Activated CD4-positive, alpha-beta T cell treated with anti-CD3 and anti-CD28 coated beads, Interleukin-2, amount 50 U/mL, for 24 hours (primary cell): ENCODE measurements at places on chromosomes 16 and 17.

- DNase-seq, result no peak
Observed at GRCh38 chr16:67248073-67248400, 742 bp upstream of the SLC9A5 start.

DNA sequence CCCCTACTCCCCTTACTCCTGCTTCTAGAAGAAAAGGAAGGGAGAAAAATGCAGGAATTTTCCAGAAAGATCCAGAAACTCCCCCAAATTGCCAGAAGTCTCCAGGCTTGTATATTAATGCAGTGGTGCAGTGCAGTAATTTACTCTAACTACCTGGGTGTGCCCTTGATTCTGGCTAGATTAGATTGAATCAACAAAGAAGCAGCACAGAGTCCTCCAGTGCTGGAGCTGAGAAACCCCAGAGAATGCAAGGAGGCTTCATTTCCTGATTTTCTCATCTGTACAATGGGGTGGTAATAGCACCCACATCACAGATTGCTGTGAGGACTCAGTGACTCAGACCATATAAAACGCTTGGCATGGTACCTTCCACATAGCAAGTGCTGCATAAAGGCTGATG, 247.3 kb upstream of the RPL38 start:
- DNase-seq, result no peak

- no peak for DNase-seq
Observed at GRCh38 chr17:55116440-55116914, 147.9 kb downstream of the STXBP4 start.

DNA sequence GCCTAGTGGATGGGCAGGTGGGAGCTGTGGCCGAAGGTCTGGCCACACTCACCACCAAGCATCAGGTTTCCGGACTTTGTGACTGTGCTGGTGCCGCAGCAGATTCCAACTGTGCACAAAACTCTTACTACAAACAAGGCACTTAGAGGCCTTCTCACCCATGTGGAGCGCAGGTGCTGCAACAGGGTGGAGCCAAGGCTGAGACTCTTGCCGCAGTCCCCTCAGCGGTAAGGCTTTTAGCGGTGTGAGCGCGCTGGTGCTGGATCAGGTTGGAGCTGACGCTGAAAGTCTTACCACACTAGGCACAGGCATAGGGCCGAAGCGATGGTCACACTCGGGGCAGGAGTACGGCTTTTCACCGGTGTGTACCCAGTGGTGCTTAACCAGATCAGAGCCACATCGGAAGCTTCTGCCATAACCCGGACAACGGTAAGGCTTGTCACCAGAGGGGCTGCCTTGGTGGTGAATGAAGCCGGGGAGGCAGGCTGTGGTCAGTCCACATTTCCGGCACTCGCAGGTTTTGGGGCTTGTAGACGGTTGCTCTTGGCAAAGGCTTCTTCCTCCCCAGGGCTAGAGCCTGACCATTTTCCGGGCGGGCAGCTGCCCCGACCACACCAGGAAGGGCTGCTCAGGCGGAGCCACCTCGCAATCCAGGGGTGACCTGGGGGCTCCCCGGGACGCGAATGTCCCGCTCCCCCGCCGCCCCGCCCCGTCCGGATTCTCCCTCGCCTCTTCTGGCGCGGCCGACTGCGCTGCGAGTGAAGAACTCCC, 1.0 kb upstream of the ARMC5 start:
- DNase-seq, result no peak

- no peak for DNase-seq
Observed at GRCh38 chr17:47855737-47856136, 4.8 kb upstream of the SP6 start.

GRCh38 chr17:48792033-48792798, 24.8 kb downstream of the TTLL6 start:
- no peak for DNase-seq

- DNase-seq, result no peak
Observed at GRCh38 chr17:65551267-65552040, 10.0 kb downstream of the AXIN2 start.

- no peak for DNase-seq
Observed at GRCh38 chr17:3529817-3530741, 27.5 kb downstream of the TRPV3 start.

GRCh38 chr17:30586818-30587595, 109.8 kb downstream of the GOSR1 start:
- DNase-seq, result no peak

DNA sequence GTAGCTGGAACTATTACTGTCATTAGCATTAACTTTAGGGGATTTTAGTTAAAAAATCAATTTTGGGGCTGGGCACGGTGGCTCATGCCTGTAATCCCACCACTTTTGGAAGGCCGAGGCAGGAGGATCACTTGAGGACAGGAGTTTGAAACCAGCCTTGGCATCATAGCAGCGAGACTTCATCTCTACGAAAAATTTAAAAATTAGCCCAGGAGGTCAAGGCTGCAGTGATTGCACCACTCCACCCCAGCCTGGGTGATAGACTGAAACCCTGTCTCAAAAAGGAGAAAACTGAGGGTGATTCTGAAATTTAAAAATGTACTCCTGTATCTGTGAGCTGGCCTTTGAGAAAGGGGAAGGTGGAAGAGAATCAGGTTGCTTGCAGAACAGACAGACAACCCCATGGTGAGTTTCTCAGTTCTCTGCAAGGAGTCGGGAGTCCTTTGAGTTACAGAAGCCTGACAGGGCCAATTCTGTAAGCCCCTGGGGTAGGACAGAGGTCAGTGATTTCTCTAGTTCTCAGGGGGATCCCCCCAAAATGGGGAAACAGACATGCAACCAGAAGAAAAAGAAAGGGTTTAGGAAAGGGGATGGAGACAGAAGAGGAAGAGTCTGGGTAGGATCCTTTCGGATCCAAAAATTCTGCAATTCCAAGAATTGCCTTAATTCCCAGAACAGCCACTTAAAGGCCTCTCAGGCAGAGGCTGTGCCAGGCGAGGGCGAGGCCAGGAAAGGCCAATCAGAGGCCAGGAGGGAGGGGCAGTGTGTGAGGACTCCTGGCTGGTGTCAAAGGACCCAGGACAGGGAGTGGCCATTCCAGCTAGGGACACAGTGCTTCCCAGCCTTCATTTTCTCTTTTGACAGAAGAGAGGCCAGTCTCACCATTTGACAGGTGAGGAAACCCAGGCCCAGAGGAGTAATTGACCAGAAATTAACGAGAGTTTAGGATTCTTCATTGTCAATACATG, 6.7 kb downstream of the NUPR1 start:
- no peak for DNase-seq

DNA sequence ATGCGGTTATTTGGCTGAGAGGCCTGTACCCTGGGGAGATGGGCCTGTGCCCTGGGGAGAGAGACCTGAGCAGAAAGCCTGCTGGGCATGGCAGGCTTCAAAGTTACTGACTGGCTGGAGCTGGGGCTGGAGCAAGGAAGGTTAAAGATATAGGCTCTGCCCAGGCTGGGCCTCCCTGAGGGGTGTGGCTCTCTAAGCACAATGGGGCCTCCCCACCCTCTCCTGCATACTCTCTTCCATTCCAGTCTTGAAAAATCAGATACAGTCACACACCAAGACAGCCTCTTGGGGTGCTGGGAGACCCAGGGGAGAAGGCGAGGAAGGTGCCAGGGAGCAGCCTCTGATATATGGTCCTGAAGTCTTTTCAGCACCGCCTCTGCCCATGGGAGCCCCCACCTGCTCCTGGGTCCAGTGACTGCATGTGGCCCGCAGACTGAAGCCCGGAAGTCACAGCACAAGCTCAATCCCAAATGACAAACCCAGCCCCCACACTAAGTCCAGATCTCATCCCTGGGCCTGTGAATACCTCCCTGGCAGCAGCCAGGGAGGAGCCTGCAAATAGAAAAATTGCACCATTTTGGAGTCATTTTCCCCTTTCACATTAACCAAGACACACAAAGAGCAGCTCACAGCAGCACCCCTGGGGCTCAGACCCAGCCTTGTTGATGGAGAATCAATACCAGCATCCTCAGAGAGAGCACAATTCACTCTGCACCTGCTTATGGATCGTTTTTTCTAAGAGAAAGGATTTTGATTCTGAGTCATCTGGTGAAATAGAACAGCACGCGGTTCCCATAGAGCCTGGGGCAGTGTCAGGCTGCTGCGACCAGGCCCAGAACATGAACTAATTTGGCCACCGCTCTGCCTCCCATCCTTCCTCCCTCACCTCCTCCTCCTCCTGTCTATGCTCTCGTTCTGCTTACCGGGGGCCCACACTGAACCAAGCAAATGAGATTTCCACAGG, 25.6 kb upstream of the CACNG1 start:
- DNase-seq, result no peak

GRCh38 chr17:51107778-51108177, 12.9 kb downstream of the SPAG9 start:
- DNase-seq, result no peak

DNA sequence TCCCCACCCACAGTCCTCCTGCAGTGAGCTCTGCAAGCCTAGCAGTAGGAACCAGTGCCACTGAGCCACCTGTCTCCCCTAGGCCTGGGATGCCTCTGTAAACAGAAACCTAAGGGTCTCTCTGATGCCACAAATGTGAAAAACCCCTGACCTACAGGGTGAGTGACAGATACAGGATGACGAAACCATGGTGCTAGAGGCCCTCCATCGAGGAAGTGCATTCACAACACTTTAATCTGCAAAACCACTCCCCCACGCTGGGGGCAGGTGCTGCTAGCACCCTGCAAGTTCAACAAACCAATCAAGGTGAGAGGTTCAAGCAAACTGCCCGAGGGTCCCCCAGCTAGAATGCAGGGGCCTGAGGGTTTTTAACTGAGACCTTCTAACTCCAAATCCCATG, 59.5 kb downstream of the CDYL2 start:
- no peak for DNase-seq

- peak; percentile 30 for DNase-seq
Observed at GRCh38 chr17:75065562-75066151, 18.6 kb downstream of the KCTD2 start.

GRCh38 chr16:85304337-85304736, 192.1 kb upstream of the CIBAR2 start:
- no peak for DNase-seq

DNA sequence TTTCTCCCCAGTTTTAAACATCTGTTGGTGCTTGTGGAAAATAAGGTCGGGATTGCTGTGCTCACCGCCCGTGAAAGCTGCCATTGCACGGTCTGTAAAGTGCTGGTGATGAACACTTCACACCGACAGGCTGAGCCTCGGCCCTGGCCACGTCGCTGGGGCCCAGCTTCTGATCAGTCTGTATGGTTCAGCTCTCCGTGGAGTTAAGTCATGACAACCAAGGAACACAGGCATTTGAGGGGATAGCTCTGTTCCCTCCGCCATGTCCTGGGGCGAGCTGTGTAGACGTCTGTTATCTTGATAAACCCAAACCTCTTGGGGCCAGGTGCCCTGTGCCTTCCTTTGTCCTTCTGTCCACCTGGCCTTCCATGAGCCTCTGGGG, 110.6 kb downstream of the METRNL start:
- DNase-seq, result no peak

DNA sequence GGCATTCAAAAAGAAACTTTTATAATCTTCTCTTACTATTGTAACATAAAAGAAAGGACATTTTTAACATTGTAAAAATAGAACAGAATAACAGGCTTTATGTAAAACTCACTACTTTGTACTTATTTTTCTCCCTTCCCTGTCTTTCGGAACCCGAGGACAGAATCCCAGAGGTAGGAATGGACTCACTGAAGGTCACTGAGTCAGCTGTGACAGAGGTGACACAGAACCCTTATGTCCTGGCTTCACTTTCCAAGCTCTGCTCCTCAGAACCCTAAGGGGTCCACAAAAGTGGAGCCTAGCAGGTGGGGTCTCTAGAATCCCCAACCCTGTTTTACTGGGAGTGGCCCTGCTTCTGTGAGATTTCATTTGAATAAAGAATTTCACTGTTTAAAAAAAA, 3.7 kb downstream of the KCTD13 start:
- DNase-seq, result no peak

DNA sequence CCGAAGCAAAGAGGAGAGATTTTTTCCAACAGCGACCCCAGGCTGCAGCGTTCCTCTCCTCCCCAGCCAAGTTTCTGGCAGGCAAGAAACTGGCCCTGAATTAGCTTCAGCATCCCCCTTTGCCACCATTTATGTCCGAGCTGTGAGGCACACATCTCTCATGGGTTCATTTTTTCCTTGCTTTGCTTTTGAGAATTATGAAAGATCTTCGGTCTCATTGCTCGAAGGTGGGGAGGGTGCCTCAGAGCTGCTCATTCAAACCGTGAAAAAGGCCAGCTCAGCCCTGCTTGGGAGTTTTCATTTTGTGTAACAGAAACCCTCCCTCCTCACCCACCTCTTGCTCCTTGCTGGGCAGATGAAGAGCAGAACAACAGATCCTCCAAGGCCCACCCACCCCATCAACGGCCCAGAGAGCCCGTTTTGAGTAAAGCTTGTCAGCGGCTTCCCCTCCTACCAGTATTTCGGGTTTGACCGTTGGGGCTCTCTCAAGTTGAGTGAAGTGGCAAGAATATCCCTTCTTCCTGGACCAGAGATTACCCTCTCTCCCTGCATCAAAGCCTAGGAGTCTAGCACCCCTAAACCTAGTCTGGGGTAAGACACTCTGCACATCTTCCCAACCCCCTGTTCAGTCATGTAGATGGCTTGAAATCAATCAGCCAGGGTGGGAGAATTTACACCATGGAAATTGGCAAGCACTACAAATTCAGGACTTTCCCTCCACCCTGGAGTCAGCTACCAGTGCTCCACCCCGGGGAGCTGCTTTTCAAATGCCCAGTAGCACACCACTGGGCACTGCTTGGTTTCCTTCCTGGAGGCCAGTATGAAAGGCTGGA, 1.8 kb downstream of the CCR7 start:
- peak; percentile 75 for DNase-seq

GRCh38 chr17:60766778-60767190, 89.1 kb downstream of the BCAS3 start:
- DNase-seq, result no peak

- DNase-seq, result no peak
Observed at GRCh38 chr16:27745348-27745747, 195.4 kb downstream of the KATNIP start.

GRCh38 chr17:40612599-40613244, 34.9 kb downstream of the SMARCE1 start:
- DNase-seq, result peak; percentile 36

GRCh38 chr17:61634942-61635538, 44.0 kb upstream of the NACA2 start:
- no peak for DNase-seq

DNA sequence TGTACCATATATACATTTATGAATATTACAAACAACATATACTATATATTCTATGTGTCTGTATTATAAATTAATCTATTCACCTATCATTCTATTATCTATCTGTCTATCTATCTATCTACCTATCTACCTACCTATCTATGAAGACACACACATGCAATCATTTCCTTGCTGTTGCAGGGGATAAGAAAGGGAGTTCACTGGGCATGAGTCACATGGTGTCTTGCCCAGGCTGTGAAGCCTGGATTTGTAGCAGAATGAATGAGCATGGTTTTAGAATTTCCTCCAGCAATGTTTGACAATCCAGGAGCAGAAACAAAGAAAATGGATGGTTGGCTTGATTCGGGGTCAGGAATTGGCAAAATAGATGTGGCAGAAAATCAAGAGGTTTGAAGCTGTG, 23.2 kb upstream of the FAM20A start:
- no peak for DNase-seq
